ENCODE measurements at places on chromosomes 1 and 21.

- DNase-seq, result no peak
These were observed 10.2 kb downstream of the ECE1 start for GRCh38 chr1:21280011-21280471.

DNA sequence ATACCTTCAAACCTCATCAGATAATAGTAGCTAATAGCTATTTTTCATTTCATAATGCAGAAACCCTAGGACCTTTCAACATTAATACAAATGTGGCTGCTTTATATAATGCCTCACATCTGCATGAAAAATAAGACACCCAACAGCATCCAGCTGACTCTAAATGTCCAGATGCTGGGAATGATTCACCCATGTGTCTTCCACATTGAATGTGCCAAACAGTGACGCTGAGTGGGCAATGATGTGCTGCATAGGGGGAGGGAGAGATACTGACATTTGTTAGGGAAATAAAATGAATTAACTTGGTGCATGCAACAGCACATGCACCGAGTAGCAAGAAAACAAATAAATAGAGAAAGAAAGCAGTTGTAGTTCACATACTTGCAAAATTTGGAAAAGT lies 199.3 kb downstream of the DSCAM start:
- DNase-seq, result no peak

- DNase-seq, result no peak
These were observed at the start of gene NKAIN1 for GRCh38 chr1:31239653-31240241. NKAIN1 (minus strand) TSS chr1:31239887; CDS start chr1:31239547, 340 bp downstream.

- DNase-seq, result no peak
These were observed 187.8 kb downstream of the COQ8A start for GRCh38 chr1:227127891-227128290.

DNA sequence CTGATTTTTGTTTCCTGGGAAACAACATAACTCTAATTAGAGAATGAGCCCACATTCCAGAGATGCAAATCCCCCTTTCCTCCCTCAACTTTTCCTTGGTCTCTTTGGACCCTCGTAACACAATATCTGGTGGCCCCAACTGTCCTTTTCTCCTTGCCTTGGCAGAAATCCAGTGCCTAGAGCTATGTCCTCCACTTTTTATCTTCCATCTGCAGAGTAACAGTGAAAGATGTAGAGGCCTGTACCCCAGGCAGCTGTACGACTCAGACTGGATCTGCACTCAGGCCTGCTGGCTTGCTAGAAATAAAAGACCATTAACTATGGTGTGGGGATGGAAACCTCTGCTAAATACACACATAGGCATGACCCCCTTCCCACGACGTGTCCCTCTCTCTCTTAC lies 72.0 kb downstream of the WARS2 start:
- DNase-seq, result no peak

DNA sequence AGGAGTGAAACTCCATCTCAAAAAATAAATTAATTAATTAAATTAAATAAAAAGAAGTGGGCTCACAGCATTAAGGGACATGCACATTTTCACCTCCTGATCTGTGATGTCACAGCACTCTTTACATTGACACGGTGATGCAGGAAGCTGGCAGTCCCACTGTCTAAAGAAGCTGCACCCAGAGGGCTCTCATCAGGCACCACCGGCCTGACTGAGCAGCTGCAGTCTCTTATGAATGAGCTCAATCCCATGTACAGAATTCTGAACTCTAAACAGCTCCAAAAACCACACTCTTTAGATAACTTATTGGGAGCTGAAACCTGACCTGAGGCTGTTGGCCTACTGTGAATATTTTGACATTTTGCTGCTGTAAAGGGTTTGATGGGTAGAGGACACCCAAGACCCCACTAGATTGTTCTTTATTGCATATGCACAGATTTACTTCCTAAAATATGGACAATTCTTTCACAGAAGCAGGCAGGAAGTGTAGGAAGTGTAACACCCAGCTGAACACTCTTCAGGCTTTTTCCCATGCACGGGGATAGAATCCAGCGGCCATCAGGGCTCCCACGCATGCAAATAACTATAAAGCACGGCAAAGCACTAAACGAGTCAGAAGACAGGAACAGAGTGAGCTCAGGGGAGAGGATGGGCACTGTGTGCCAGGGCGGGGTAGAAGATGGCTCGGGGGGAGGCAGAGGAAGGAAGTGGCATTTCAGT lies 46.2 kb downstream of the L1TD1 start:
- no peak for DNase-seq

- DNase-seq, result no peak
These were observed 18.8 kb upstream of the PHLDA3 start for GRCh38 chr1:201487742-201488141.

DNA sequence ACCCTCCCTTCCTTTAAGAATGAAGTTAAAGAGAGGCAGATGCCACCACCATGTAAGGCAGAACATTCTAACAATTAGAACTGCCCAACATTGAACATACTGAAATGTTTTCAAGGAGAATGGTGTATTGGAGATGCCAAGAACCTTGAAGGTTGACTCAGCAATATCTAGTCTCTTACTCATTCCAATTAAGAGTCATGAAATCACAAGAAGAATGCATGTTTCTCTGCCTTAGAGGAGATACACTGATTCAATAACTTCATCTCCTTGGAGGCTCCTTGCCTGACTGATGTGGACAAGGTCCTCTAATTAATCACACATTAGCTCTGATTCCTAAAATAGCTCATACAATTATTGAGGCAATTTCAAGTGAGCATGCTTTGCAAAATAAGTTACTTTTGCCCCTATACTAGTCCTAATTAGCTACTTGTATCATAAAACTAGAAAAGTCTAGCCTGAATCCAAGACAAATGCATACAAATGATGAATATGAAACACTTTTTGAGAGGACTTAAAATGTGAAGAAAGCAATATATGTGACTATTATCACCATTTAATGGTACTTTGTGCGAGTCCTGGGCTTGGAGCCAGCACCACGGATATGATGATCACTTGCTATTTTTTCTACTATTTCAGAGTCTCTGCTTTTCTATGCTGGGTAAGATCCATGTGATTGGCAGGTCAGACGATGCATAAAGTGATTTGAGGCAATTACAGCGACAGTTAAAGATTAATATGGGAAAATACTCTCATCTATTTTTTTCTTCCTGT lies 114.5 kb downstream of the DSCAM start:
- DNase-seq, result peak; percentile 65

GRCh38 chr1:46735708-46736324 lies 16.9 kb upstream of the EFCAB14 start:
- no peak for DNase-seq

Data from NCI-H1436 treated with DMSO at 0.1 percent for 48 hours (cell line).